ENCODE measurements at places on chromosomes 2 and 18. TPM values are rescaled to one million over a fixed set of nuclear protein-coding genes. Genes with fewer than 3 reads are reported as not detected.

- DNase-seq, result no peak
These were observed 54.5 kb downstream of the ROCK1 start for GRCh38 chr18:21057112-21057511.

DNA sequence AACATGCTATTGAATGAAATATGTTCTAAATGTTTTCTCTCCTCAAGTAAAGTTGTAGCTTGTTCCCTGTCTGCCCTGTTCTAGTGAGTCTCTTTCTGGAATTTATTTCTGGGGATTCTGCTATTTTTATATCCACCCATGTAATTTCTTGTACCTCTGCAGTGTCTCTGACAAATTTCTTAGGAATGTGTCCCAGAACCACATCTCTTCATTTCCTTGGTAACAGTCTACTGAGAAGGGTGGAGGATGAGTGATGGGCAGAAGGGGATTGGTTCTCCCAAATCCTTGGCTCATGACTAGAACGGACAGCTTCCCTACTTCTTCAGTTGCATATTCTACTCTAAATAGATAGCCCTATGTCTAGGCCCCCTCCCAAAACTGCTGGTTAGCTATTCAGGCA, 490.6 kb upstream of the LINC00305 start:
- DNase-seq, result no peak

DNA sequence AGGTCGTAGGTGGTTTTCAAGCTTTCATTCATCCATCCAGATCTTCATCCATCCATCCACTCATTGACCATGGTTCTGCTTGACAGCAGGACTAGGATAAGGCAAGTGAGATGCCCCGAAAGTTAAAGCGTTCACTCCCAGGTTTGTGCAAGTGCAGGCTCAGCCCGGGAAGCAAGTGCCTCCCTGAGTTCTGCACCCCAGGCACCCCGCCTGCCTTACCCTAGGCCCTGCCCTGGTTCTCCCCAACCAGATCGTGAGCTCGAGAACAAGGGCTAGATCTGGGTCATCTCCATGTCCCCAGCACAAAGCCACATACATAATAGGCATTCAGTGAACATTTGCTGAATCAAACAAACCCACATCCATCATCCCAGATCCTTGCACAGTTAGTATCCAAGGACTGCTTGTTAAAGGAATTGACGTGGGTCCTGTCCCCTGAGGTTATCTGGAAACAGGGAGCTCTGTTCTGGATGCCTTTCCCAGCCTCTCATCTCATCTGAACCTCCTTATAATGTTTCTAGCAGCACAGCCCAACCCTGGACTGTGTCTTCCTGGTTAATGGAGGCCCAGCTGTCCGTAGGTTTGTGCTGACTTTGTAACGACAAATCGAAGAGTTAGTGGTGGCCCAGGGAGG, 116.1 kb upstream of the GPC1 start:
- no peak for DNase-seq

GRCh38 chr18:23307567-23308295, 145.4 kb upstream of the RIOK3 start:
- DNase-seq, result no peak

DNA sequence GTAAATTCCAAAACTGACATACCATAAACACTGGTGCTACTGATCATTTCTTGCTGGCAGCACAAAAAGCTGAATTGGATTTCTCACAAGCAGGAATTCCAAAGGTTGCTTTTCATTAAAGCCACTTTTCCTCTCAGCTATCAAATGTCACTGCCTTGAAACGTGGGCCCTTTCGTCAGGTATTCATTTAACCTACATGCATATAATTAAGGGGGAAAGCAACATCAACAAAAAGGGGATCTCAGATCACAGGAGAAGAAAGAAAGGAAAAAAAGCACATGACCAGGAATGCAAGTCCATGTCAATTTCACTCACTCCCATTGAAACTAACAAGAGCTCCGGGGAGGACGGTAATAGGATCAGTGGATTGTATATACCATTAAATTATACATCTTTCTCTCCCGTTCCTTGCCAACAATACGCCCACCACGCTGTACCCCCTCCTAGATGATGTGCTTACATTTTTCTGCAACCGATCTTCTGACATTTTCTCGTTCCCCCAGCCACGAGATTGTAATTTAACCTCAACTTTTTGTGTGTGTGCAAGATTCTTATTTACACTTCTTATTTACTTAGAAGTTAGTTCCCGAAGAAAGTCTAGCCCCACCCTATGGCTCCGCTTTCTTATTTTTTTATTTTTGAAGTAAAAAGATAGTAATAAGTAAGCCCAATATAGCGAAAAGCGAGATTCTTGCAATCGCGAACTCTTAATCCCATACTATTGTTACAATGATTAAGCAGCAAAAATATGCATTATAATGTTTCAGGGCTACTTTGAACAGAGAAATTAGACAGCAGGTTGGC, 725 bp downstream of the FIGN start:
- DNase-seq, result no peak

DNA sequence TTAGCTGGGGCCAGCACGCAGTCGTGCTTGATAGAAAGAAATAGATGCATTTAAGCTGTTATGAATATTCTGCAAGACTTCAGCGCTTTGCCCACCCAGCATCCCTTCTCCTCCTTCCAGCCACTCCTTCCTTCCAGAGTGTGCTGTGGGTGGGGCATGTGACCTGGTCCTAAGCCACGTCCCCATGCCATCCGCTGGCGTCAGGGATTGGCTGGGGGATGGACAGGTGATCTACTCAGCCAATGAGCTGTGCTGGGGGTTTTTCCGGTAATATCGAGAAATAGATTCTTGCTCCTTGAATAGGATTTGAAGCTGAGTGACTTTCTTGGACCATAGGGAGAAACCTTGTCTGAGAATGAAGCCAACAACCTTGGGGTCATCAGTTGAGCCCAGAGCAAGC, 4.8 kb upstream of the ZAP70 start:
- DNase-seq, result peak; percentile 7

- DNase-seq, result no peak
These were observed 232.1 kb downstream of the LOXHD1 start for GRCh38 chr18:46424898-46425297.

DNA sequence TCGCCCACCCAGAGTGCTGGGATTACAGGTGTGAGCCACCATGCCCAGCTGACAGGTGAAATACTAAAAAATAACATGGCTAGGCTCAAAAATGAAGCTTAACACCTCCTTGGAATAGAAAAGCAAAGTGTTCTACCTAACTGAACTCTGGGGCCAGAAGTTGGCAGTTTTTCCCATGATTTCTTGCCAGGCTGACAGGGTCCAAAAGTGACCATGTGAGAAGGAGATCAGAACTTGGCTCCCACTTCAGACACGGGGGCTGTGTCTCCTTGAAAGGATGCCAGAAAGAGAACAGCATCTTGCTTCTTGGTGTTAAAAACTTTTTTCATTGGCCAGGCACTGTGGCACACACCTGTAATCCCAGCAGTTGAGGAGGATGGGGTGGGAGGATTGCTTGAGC, 47.0 kb downstream of the BMPR2 start:
- DNase-seq, result peak; percentile 31

GRCh38 chr2:127173057-127173456, 47.0 kb downstream of the CYP27C1 start:
- DNase-seq, result peak; percentile 56

DNA sequence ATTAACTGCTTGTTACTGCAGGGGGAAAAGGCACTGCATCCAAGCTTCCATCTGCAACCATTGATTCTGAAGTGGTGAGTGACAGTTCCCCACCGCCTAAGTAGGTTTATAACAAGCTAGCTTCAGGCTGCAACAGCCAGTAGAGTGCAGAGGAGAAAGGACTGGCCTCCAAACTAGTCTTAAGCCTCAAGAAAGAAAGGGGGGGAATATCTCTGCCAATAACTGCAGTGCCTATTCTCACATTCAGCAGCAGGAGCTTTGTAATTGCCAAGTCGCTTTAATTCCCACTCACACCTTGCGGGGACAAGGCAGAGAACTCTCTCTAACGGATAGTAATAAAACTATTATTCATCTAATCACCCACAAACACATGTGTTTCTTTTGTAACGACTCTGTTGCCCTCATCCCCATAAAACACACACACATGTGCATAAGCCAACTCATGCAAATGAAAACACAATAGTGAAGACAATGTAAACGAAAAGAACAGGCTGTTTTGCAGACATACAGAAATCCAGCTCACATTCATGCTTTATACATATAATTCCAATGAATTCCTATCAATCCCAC, 1963.3 kb upstream of the PIK3C3 start:
- no peak for DNase-seq

DNA sequence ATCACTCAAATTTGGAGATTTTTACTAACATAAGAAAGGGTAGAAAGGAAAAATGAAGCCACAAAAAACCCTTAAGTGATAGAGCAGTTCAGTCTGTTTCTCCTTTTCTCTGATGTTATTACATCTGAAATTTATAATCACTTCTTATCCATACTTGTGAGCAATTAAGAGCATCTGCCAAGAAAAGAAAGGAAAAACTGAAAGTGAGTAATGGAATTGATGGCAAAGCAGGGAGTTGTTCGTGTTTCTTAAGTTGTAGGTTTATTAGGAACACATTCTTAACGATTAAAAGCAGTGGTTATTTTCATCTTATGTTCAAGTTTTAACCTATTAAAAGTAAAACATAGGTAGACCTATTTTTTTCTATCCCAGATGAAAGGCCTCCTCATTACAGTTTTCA, 277.7 kb downstream of the RND3 start:
- DNase-seq, result no peak

DNA sequence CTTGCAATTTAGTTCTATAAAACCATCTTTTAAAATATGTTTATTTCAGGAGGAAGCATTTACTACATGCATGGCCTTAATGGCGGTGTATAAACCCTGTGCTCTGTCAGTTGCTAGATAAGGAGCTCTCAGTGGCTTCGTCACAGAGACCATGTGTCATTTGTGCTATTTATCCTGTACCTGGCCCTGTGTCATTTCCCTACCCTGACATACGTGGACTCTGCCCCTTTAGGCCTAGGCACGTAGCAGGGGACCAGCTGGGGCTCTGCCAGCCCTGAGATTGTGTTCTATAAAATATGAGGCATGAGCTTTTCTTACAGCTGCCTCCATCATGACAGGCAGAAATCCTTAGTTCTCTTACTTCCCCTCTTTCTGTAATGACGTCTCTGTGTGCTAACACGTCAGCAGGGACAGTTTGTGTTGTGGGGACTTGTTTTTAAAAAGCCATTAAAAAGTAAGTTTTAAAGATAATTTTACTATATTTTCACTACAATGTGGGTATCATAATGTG, 88.0 kb downstream of the ITGB1BP1 start:
- no peak for DNase-seq

- no peak for DNase-seq
These were observed 197.4 kb downstream of the VAPA start for GRCh38 chr18:10111191-10111590.

GRCh38 chr2:239204876-239205468, 195.8 kb downstream of the HDAC4 start:
- peak; percentile 22 for DNase-seq

GRCh38 chr18:79775441-79776221, 22.1 kb upstream of the KCNG2 start:
- DNase-seq, result no peak

GRCh38 chr2:215505044-215505786, 69.3 kb upstream of the FN1 start:
- DNase-seq, result no peak

DNA sequence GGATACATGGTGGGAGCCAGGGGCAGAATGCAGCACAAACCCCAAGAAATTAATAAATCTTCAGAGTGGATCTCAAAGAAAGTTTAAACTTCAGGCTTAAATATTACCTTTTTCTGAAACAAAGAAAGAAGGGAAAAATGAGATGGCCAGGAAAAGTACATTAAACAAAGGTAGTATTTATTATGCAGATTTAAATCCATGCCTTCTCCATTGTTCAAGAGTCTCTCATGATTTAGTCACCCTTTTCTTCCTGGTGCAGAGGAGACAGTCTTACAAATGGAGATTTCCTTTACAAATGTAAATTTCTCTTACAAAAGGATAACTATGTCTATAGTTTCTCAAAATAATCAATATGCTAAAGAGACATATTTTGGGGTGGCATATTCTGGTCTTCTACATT, 33.4 kb upstream of the PPM1B start:
- no peak for DNase-seq

DNA sequence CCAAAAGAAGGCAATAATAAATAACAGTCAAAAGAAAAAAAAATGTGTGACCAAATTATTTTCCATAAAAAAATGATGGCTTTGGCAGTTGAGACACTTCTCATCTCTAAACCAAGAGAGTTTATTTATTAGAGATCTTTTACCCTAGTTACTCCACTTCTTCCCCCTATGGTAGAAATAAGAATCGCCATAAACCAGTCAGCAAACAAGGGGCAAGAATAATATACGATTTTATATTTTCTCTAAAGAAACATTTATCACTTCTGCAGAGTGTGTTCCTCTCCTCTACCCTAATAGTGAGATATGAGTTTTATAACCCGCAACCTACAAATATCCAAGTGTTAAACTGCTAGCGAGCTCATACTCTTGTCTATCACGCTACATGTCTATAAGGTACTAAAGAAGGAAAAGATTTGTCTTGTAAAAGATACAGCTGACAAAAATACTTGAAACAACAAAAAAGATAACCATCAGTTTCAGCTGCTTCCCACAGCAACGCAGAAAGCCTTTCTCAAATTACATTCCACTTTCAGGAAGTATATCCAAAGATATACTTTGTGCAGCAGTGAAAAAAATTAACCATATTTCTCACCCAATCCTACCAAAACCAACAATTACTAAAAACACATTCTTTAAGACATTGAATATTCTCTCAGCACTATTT, 2.3 kb downstream of the RNF103 start:
- no peak for DNase-seq

DNA sequence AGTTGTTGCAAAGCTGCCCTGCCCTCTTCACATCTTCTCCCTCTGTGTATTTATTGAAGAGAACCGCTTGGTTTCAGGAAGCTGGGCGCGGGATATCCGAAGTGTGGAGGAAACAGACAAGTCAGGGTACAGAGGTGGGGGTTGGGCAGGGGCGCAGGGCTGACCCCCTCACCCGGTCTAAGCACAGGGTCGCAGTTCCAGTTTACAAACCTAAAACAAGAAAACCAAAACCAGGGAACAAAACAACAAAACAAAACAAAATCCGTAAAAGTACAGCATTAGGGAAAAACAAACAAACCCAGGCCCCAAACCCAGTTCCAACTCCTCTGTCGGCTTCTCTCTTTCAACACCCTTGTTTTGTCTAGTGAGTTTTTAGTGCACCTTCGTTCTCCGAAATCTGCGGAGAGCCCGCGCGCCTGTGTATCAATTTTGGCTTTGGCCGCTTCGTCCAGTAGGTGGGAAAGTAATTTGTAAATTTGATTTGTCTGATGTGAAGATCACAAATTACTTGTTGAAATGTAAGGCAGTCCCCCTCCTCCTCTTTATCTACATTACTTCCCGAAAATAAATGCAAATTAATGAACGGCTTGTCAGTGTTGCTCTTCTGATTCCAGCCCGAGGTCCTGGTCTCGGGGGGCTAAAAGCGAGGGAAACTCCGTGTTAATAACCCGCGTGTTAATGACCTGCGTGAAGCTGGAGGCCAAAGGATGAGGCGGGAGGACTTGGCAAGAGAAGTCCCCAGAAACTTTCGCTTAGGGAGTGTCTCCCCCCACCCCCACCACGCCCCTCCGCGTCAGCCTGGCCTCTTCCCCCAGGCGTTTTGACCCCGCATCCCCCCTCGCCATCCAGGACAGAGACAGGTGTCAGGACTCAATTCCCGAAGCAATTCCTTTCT, 6.9 kb downstream of the OTX1 start:
- DNase-seq, result no peak

- DNase-seq, result no peak
These were observed 148.0 kb upstream of the ALPP start for GRCh38 chr2:232230560-232230959.

Gene SPP2
- not detected for total RNA-seq

Gene KCNG3
- 1.8 TPM for total RNA-seq

Gene OR6B2
- total RNA-seq, result not detected

Gene NEB
- total RNA-seq, result 1.8 TPM

Measured in ovary (tissue), 10 donors.